Inflammatory macrophage (primary cell): ENCODE measurements at places on chromosomes 3 and 15.

DNA sequence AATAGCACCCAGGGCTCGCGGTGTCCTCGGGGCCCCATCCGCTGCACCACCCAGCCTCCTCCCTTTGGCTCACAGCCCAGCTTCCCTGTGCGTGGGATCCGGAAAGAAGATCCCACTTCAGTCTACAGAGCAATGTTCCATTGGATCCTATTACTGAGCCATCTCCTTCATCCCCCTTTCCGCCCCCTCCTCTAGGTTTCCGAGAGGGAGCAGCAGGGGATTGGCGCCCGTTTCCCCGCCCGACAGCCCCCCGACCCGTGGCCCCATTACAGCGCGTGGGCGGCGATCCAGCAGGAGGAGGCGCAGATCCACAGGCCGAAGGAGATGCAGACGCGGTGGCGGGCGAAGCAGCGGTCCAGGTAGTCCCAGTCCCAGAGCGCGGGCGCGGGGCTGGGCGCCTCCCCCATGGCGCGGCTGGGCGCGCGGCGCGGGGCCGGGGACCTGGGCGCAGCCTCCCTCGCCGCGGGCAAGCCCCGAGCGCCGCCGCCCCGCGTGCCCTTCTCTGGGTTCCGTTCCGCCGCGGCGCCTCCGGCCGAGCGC lies 340 bp downstream of the TMEM44 start:
- peak; percentile 26 for DNase-seq

- no peak for DNase-seq
These were observed 358.4 kb downstream of the FOXP1 start for GRCh38 chr3:71225002-71225684.

DNA sequence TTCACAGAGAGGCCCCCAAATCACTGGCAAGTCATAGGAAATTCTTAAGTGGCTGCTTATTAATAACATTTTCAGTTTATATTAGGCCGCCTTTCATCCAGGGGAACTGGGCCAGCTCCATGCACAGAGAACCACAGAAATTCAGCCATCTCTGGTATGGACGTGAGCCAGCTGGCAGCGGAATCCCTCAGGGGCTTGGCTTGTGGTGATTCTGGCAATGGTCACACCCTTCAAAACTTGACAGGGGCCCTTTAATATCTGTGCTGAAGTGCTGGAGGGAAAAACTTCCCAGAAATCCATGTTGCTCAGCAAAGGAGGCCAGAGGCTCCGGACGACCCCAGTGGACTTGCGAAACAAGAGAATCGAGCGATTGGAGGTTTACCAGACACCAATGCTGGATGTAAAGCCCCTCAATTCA lies 11.3 kb downstream of the PRICKLE2 start:
- DNase-seq = no peak

GRCh38 chr3:141454906-141455602 lies 31.8 kb upstream of the RASA2 start:
- peak; percentile 74 for DNase-seq

GRCh38 chr3:100401674-100402041 lies 319 bp downstream of the LNP1 start:
- peak; percentile 25 for DNase-seq

GRCh38 chr15:60758961-60759729 lies 280.2 kb upstream of the ICE2 start:
- DNase-seq = no peak

- no peak for DNase-seq
These were observed 643.0 kb downstream of the TBL1XR1 start for GRCh38 chr3:176554264-176554663.

DNA sequence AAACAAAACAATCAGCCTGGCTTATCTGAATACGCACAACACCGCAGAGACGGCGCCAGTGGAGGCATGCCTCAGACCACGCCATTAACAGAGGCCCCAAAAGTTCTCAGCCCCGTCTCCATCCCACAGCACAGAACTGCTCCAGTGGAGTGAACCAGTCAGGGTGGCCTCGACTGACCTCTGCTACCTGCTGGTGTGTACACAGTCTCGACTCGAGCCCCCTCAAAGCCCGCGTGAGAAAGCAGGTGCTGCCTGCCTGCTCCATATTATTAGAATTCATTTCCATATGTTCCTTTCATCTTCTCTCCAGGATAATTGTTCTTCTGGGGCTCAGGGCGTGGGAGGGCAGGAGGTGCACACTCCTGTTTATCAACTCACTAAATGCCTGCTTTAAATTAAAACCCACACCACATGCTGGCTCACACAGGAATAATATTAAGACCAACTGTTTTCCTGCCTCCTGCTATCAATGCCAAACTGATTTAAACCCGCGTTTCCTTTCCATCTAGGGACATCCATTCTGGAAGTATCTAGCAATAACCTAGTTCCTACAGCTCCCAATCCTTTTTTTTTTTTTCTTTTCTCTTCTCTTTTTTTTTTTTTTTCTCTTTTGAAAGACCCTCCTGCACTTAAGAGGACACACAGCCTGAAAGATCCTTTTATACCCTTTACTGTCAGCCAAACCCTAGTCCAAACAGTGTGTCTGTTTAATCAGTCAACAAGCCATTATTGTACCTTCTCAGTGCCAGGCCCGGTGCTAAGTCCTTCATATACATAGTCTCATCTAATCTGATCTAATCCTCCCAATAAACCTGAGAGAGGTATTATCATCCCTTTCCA lies 101.2 kb downstream of the TLE3 start:
- DNase-seq = no peak

- no peak for DNase-seq
These were observed 1105.4 kb downstream of the TUSC7 start for GRCh38 chr3:117814975-117815374.

GRCh38 chr3:178439504-178439903 lies 96.7 kb upstream of the KCNMB2 start:
- DNase-seq = peak; percentile 6

DNA sequence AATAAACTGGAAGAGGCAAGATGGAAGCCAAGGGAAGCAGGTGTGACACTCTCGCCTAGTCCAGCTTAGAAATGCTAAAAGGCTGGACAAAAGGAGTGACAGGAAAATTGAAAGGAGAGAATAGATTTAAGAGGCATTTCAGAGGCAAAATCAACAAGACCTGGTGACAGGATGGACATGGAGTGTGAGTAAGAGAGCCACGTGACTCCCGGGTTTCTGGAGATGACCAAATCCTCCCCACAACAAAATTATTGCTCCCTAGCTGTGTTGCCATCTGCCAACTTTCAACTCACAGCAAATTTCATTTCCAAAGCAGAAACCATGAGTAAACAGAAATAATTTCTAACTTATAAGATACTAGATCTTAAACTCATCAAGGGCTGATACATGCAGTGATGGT lies 52.6 kb downstream of the MTHFS start:
- DNase-seq = no peak

GRCh38 chr3:70180664-70181063 lies 131.8 kb downstream of the MDFIC2 start:
- no peak for DNase-seq

DNA sequence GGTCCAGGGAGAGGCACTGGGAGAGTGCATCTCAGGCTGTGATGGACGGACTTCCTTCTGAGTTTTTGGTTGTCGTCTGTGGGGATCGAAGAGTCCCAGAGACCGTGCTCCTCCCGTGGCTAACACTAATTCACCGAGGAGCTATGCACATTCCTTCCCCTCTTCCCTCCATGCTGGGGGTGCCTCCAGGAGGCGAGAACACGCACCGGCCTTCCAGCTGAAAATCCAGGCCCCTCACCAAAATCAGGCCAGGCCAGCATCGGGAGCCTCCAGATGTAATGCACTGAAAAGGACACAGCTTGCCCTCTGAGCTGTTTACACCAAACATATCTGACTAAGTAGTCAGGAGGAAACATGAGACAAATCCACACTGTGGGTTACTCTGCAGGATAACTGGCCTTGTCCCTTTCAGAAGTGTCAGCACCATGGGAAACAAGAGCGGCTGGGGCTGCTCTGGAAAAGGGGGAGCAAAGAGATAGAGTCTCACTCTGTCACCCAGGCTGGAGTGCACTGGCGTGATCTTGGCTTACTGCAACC lies 5.5 kb downstream of the RNU5B-1 start:
- no peak for DNase-seq

DNA sequence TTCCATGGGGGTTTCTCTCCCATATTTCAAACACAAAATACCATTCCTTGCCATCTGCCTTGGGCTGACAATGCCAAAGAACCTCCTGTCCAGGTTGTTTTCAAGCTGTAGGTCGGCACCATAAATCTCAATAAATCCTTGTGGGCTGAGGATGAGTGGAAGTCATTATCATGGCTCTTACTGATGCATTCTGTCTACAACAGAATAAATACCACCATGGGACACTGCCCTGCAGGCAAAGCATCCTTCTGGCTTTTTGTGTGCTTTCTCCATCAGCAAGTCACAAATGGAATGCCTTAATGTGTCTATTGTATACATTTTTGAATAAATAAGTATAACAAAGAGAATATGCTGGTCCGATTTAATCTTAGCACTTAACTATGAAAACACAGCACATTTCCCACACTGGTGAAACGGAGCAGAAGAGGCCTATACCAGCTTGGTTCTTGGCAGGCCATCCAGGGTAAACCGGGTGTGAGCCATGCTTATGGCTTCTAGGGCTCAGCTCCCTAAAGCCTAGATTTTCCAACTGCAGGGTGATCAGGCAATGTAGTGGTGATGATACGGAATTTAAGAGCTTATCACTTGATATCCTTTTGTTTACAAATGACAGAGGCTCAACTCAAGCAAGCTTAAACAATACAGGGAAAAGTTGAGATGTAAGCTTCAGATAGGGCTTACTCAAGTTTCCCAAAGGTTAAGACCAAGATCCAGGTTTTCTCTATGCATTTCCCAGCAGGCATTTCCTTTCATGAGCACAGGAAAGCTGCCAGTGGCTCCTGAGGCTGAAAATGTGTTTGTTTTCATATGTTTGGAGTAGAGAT lies 133.2 kb upstream of the LRTM1 start:
- no peak for DNase-seq

DNA sequence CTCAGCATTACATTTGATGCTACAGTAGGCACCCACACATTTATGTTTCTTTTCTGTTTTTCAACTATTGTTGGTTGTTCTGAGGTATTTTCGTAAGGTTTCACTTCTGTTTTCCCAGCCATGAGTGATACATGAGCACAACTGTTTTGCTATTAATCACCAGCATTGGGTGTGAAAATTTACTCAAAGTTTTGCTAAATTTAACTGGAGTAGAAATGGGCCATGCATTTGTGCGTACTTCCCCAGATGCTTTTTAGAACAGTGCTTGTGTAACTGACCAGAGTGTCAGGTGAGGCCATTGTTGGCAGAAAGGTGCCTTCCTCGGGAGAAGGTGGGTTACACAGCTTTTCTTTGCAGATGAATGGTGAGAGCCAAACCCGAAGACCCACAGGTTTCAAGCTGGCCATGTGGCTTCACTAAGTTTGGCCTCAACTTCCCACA lies 70.4 kb downstream of the ST6GAL1 start:
- peak; percentile 77 for DNase-seq

DNA sequence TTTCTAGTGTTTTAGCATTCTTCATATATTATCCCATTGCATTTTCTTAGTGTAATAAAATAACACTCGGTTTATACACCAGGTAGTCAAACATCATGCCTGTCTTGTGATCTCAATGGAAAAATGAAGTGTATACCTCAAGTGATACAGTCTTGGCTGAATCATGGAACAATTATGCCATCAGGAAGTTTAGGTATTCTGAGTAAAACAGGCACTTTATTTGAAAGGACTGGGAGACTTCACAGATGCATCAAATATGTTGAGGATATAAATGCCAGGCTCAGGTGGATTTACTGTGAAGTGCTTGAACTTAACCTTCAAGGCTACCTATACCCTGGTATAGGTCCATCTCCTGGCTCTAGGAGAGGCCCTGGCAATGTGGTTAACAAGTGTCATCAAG lies 8.5 kb downstream of the TGFBR2 start:
- DNase-seq = no peak

DNA sequence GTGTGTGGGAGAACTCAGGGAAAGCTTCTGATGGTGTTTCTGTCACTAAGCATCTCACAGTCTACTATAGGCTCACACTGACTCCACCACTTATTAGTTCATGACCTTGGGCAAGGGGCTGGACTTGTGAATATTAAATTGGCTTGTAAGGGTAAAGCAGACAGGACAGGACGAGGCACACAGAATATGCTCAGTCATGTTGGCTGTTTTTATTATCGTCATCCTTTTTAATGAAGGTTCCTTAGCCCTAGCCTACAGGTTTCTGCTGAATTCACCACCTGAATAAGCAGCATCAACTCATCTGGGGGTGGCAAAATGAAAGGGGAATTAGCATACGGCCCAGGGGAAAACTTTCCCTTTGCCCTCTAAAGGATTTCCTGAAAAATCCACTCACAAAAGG lies 39.6 kb upstream of the LIPC start:
- no peak for DNase-seq

DNA sequence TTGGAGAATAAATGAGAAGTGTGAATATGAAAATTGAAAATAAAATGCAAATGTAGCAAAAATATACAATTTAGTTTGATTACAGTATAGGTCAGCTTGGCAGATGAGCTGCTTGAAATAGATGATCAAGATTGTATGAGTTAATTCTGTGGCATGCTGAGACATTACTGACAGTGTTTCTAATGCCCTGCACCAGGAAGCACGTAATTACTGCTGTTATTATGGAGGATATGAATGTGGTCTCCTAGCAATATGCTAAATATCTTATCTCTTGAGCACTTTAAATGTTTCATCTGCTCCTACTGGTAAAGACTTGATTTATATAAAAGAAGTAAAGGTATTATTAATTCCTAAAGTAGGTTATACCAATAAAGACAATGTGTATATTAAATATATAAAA lies 1015.5 kb downstream of the PLOD2 start:
- no peak for DNase-seq

- DNase-seq = no peak
These were observed 37.6 kb upstream of the RGMA start for GRCh38 chr15:93126599-93126998.

DNA sequence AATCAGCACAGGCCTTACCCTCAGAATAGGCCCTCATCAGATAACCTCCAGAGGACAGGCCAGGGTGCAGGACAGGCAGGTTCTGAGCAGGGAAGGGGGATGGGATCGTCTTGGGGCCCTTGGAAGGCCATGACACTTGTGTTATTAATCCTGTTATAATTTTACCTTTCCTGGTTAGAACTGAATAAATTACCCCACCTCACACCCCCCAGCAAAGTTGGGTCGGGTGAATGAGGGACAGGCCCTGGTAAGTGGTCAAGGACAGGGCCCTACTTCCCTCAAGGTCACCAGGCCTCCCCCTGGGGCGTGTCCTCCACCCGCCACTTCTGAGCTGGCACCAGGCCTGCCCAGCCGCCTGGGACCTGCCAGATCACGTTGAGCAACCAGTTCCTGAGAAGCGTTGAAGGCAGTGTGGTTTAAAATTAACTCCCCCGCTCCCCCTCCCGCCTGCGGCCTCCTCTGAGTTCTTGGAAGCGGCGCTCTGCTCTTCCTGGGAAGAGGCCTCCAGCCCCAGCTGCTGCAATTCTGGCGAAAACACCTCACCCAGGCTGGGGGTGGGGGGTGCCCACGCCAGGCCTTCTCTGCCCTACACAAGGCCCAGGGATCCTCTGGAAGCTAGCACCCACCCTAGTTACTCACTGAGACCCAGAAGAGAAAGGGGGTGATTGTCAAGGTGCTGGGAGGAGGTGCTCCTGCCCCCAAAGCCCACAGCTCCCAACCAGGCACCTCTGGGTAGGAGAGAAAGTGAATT lies 10.6 kb downstream of the CISH start:
- peak; percentile 97 for DNase-seq
